ENCODE measurements at places on chromosomes 3 and 15.

- DNase-seq = no peak
These were observed at the start of gene GADL1 for GRCh38 chr3:30894521-30895251. Gene GADL1 (minus strand): TSS chr3:30894661. CDS start chr3:30894614, 47 bp downstream.

- no peak for DNase-seq
These were observed 321.8 kb downstream of the ULK4 start for GRCh38 chr3:41640076-41640475.

GRCh38 chr3:54008099-54008498, 114.3 kb upstream of the CACNA2D3 start:
- no peak for DNase-seq

DNA sequence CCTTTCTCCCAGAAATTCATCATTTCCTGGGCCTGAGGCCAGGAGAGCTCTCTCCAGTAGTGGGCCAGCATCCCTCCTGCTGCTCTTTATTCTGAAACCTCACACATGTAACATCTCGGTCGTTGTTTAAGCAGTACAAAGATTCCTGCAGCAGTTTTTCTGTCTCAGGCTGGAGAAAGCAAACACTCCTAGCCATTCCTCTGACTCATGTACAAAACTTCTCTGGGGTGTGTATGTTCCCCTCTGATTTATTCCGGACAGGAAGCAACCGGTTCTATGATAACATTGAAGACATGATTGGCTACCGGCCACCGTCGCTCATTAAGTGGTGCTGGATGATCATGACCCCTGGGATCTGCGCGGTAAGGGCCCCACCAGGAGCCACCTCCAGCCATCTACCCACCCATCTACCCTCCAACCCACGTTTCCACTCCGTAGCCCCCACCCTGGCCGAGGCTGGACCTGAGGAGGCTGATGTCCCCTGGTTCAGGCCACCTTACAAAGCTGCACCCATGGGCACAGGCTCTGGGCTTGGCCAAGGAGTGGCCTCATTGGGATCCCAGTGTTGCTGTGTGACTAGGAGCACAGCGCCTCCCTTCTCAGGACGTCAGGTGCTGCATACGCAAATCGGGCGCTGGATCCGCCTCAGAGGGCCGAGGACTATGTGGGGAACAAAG, 58.6 kb upstream of the SLC6A1 start:
- no peak for DNase-seq

DNA sequence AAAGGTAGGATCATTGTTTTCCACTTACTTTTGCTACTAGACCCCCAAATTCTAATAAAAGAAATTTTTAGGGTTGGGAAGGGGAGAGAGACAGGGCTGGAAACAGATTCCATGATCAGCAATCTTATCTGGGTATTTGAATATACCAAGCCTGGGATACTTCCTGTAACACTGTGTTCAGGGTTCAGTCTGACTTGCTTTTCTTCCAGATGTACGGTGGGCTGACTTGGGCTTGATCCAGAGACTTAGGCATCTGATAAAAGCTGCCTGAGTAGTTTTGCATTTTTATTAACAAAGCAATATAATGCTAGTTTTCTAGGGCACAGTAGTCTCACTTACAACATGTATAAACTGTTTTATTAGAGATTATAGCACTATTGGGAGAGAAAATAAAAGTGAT, 49.2 kb downstream of the KCNMB2 start:
- no peak for DNase-seq

GRCh38 chr3:87218560-87218959, 8.5 kb upstream of the CHMP2B start:
- no peak for DNase-seq

DNA sequence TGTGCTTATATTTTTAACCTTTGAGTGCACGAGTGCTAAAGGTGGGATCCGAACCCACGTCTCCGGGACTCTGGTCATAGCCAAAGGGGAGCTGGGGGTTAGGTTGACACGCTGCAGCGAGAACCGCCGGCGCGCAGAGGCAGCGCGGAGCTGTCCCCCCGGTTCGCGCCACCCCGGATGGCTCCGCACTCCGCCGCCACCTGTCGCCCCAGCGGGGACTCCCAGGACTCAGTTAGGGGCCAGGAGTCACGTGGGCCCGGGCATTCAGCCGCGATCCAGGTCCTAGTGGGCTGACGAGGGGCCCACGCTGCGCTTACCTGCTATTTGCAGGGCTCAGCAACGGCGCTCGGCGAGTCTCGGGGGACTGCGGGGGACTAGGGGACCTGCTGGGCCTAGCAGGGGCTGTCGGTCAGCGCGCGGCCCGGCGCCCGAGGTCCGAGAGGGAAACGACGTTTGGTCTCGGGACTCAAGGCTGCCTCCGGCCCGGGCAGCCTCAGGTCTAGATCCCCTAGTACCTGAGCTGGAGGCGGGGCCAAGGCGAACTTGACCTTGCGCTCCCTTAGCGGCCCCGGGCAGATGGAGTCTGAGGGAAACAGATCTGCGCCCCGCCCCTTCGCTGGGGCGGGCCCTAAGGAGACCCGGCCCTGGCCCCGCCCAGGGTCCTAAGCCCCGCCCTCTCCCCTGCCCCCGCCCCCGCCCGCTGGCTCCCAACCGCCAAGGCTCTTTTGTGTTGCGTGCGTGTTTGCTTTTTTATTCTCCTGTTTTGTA, at the start of gene NMNAT3:
Gene NMNAT3 (minus strand): TSS at position 585 of the 768 bp plus-strand sequence. CDS start 50,248 bp downstream, outside the sequence.
- peak; percentile 89 for DNase-seq

DNA sequence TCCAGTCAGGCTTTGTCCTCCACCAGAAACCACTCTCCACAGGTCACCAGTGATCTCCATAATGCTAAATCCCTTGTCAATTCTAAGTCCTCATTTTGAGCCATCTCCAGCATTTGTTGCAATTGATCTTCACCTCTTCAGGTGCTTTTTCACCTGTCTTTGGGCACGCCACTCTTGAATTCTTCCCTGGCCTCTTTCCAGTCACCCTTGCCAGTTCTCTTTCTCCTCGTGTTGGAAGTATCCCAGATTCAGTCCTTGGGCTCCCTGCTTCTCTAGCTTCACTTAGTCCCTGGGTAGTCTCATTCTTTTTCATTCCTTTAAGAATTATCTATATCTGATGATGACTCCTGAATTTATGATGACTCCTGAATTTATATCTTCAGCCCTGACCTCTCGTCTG, 37.5 kb downstream of the MAPK6 start:
- DNase-seq = no peak

GRCh38 chr3:87503900-87504498, 227.6 kb upstream of the POU1F1 start:
- no peak for DNase-seq

DNA sequence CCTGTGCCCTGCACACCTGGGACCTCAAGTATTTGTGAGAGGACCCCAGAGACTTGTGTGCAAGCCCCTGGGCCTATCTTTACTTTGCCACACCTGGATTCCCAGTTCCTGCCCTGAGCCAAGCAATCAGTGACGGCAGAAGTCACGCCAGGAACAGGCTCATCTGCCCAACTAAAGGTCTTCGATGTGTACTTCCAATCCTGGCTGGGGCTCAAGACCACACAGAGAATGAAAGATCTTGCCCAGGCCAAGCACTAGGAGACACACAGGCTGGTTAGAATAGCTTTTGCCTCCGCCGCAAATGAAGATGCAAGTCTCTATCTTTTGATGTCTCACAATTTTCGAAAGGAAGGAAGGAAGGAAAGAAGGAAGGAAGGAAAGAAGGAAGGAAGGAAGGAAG, 228.8 kb downstream of the OCA2 start:
- no peak for DNase-seq

- peak; percentile 63 for DNase-seq
These were observed at the start of gene MYZAP for GRCh38 chr15:57591822-57592367. Gene MYZAP (plus strand): TSS chr15:57591904. CDS start chr15:57592035, 131 bp downstream.

DNA sequence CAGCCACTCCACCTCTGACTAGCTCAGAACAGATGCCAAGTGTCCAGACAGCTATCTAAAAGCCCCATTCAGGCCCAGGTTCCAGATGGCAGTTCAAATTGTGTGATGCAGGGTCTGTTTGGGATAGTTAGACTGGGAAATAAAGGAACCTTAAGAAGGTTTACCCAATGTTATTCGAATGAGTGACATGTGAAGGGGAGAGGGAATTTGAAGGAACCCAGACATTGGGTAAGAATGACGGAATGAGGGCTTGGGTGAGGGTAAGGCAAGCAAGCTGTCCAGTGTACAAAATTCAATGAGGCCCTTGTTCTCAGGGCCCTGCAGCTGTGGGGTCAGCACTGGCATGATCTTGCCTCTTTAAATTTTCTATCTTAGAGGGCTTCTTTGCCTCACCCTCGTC, 34.1 kb downstream of the ATP13A5 start:
- no peak for DNase-seq

GRCh38 chr15:80816049-80816653, 37.0 kb downstream of the CEMIP start:
- no peak for DNase-seq

GRCh38 chr3:121757087-121757811, 7.7 kb upstream of the GOLGB1 start:
- DNase-seq = no peak

DNA sequence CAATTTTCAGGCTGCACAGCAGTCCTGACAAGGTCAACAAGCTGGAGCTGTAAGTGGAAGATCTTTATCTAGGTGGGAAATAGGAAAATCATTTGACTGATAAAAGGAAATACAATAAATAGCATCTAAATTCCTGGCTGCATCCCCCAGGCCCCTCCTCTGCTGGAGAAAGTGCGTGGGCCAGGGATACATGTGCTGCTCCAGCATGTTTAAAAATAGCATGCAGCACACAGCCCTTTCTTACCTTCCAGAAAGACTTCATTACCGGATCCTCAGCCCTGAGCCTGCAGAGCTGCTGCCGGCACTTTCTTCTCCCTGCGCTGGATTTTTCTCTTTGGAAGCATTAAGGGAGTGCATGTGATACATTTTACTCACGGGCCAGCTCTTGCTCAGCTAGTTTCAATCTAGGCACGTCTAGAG, 77.3 kb downstream of the HMG20A start:
- DNase-seq = no peak

- DNase-seq = no peak
These were observed 701.8 kb downstream of the ZPLD1 start for GRCh38 chr3:103136621-103137020.

GRCh38 chr3:158762701-158763100, 30.4 kb upstream of the RARRES1 start:
- DNase-seq = no peak

DNA sequence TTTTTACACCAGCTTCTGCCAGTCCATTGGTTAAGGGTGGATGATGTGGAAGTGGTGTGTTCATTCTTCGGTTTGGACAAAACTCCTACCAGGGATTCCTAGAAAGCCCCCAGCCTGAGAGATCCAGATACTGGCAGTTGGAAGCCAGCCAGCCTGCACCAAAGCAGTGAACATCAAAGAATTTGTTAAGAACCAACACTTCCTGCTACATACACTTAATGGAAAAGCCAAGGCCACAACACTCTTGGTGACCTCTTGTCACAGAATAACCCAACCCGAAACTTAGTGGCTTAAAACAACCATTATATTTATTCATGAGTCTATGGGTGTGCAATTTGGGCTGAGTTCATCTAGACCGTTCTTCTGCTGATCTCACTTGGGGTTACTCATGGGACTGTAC, 42.9 kb upstream of the ADAMTS9 start:
- DNase-seq = no peak

All from stimulated activated naive CD4-positive, alpha-beta T cell (primary cell).